ENCODE measurements at places on chromosomes 12 and 14.

DNA sequence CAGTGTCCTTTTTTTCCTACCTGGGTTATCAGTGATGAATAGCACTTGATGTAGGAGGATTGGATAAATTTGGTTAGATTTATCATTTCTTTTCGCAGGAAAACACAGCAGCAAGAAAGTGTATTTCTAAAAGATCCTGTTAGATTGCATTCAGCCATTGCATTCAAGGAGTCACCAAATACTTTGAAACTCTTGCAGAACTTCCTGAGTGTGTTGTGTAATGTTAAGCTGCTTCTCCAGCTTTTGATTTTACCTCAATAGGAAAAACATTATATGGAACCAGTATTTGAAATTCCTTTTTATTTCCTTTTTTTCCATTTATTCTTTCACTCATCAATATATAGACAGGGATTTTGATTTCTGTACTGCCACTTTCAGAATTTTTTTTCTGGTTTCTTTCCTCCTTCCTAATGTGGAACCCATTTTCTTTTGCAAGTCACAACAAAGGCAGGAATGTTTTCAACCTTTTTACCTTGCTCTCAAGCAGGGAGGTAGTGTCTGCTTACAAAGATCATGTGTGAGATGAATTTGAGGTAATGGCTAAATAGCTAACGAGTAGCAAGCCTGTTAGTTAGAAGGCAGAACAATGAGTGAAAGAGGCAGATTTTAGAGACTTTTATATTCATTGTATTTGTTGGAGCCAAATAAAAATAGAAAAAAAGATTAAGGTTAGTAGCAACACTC lies 56.2 kb downstream of the PPHLN1 start:
- peak; percentile 38 for DNase-seq

DNA sequence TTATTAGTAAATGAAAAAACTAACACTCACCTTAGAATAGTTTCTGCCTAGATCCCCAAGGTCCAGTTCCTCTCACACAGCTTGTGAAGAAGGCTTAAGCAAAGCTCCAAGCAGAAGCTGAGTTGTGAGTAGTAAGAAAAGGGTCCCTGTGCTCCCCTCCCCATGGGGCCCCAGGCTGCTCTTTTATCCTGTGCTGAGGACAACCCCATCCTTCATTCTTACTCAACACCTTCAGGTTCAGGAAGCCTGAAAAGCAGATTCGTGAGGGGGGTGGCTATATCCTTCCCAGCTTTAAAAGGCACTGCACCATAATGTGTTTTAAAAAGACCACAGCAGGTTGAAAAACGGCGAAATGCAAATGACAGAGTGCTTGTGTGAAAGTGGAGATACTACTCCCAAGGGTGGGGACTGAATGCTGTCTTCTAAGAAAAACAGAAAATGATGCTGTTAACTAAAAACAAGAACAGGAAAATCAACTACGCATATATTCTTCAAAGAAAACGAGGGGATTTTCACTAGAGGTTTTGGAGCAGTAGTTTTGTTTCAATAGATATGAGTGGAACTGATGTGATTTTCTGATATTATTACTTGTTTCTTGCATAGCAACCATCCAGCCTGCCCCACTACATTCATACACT lies 182.7 kb downstream of the KTN1 start:
- no peak for DNase-seq

DNA sequence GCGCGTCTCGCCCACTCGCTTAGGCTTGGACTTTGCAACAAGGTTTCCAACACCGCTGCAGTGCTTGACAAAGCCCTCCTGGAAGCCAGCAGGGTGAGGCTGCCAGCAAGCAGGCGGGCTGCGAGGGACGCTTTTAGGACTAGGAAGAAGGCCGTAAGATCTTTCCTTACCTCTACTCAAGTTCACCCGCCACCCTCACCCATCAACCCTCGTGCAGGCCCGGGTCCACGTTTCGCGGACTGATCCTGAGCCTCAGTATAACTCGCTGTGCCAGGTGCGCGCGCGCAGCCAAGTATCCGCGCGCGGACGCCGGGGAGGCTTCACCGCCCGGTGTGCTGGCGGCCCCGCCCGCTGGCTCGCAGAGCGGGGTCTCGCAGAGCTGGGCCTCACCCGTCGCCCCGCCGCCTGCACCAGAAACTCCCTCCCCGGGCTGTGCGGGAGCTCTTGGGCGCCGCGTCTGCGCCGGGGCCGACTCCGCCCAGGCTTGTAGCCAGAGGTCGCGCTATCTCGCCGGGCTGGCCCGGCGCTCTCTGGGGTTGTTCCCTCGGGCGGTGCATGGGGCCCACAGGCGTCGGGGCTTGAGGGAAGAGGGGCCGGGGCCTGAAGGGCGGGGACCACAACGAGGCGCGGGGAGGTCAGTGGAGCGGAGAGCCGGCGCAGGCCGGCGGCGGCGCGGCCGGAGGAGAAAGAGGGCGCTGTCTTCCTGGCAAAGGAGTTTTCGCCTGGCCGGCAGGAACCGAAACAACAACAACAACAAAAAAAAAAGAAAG lies 7.6 kb upstream of the SIX1 start:
- peak; percentile 69 for DNase-seq

DNA sequence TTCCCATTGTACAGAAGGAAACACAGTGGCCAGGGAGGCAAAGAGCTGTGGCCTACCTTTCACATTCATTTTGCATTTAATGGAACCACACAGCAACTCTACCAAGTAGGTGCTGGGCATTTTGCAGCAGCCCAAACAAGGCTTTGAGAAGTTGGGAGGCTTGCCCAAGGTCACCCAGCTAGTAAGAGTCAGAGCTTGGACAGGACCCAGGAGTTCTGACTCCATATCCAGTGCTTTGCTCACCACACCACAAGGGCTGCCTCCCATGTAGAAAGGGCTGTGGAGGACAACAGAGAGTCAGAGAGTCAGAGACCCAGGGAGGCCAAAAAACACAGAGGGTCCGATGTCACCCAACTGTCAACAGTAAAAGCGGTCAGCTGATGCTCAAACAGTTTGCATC lies 400.2 kb downstream of the BCL11B start:
- DNase-seq: peak; percentile 2

- DNase-seq: peak; percentile 33
Measured at GRCh38 chr14:49679271-49679670, 8.7 kb downstream of the POLE2 start.

DNA sequence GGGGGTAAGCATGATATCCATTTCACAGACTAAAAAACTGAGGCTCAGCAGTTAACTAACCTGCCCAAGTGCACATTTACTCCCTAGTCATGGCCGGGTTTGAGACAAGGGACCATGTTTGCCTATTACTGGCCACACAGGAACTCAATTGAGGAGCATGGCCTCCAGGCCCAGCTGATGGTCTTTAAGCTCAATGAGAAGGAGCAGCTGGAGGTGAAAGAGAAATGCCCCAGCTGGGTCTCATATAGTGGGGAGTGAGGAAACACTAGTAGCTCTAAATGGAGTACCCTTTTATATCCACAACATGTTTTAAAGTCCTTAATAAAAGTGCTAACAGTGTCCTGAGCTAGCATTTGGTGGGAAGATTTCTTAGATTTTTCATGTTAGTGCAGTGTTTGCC lies 1.6 kb downstream of the TDP1 start:
- DNase-seq: no peak

DNA sequence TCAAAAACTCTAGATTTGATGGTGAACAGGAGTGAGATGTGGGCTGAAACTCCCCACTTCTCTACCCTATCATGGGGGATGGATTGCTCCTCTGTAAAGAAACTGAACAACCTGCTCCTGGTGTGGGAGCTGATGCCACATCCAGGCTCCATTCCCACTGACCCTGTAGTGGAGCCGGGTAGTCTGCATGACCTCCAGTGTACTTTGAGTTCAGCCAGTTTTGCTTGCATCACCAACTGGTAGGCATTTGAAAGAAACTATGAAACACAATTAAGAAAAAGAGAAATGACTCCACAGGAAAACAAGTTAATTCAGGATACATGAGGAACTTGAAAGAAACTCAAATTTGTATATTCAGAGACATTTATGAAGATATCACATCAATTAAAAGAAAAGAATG lies 27.3 kb upstream of the EMP1 start:
- no peak for DNase-seq

- DNase-seq: no peak
Measured at GRCh38 chr12:67633708-67634107, 14.8 kb upstream of the DYRK2 start.

GRCh38 chr12:72256725-72257124 lies 15.4 kb upstream of the TRHDE start:
- DNase-seq: no peak

GRCh38 chr14:69493038-69493437 lies 8.5 kb downstream of the PLEKHD1 start:
- no peak for DNase-seq

DNA sequence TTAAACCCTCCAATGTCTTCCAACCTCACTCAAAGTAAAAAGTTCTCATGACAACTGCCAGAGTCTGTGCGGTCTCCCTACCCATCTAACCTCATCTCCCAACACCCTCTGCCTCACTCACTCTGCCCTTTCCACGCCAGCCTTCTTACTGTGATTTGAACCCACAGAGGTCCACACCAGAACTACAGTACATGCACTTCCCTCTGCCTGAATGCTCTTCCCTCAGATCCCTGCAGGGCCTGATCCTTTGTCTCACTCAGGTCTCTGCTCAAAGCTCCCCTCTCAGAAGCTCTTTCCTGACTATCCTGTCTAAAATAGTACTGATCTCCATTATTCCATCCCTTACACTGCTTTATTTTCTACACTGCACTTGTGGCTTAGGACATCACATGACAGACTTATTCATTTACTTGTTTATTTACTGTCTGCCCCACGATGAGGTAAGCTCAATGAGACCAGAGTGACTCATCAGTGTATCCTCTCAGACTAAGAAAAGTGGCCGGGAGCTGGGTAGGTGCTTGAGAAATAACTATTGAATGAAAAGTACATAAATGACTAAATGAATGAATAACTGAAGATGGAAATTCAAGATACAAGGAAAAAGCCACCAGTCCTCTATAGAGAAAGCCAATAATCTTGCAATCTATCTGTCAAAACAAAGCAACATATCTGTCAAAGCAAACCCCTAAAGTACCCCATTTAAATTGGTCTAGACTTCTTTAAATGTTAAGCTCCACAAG lies 17.1 kb downstream of the POMT2 start:
- DNase-seq: peak; percentile 97

DNA sequence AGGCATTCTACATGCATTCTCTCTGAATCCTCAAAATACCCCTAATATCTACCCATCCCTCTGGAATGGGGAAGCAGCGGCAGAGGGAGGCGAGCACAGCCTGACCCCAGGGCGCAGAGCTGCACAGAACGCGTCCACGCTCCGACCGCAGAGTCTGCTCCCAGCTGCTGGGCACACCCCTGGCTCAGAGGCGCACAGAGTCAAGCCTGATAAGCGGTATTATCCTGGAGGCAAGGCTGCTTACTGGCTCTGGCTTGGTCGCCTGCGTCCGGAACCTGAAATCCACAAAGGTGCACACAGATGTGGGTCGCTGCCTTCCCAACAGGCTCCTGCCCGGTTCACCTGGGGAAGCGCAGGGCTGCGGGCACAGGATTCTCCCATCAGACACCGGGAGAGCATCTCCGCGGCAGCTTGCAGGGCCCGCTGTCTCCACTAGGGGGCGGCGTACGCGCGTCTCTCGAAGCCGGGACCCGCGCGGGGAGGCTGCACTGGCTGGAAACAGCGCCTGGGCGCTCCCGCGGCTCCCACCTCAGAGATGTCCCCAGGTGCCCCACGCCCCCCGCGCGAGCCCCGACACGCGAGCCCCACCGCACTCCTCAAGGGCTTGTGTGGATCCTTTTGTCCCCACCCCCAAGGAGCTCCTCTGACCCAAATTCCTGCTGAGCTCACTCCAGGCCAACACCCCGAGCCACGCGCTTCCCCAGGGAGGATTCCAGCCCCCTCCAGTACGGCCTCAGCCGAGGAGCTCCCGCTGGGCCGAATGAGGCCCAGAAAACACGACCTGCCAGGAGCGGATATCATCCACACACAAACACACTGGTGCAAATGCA lies 120.1 kb upstream of the FZD10 start:
- DNase-seq: no peak

GRCh38 chr12:83896416-83896815 lies 1016.2 kb downstream of the SLC6A15 start:
- DNase-seq: no peak

DNA sequence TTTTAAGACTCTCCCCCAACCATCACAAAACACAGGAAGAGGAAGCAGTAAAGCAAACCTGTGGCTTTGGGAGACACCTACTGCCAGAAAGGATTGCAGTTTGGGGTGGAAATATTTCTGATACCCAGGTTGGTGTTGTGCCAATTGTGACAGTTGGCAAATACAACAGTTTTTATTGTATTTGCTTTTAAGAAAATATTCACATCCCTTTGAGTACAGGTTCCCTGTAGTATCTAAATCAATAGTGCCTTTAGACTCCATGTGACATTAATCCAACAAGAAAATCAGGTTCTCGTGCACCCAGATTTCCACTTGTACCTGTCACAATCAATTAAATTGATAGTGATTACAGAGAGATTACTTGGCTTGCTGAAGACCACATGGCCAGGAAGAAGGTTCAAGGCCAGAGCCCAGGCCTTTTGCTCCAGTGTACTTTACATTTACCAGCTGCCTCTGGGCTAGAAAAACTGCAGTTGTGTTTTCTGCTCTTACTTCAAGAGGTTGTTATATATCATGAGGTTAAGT lies 361.2 kb downstream of the ATP23 start:
- DNase-seq: no peak

DNA sequence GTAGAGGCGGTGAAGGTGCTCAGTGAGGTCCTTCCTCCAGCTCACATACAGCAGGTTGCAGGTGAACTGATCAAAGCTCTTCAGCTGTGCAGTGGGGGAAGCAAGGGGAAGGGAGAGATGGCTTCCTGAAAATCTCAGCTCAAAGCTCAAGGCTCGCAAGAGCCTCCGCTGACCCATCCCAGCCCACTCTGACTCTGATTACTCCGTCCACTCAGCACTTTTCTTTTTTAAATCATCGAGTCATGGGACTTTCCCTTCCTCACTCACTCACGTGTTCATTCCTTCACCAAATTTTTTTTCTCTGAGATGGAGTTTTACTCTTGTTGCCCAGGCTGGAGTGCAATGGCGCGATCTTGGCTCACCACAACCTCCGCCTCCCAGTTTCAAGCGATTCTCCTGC lies 4.7 kb downstream of the ABCD4 start:
- DNase-seq: no peak

DNA sequence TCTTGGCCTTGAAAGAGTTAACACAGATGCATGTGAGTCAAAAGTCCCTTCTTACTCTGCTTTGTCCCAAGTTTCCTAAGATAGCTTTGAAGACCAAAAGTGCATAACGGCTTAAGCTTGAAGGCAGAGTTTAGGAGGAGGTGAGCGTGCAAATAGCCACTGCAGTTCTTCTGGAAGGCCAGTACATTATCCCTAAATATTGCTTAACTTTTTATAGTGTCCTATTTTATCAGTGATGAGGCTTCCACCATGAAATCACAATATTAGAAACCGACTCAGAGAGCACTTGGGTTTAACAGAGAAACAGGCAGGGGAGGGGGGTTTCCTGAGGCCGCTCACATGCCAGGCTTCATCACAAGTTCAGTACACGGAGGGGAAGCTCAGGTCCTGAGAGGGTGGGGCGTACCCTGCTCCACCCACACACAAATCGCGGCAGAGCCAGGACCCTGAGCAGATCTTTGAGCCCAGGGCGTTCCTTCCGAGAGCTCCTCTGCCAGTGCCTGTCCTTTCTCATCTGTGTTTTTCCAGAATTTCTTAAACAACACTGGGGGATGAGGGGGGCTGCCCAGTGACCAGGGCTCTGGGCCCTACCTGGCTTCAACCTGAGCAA lies 26.8 kb upstream of the BDKRB2 start:
- peak; percentile 51 for DNase-seq
